ENCODE measurements at places on chromosomes 16 and 17.
A peak's percentile ranks its signal among the peaks of the same experiment; 100 is the strongest.

GRCh38 chr16:57842601-57843000, 40.3 kb upstream of the KIFC3 start:
- DNase-seq: no peak

DNA sequence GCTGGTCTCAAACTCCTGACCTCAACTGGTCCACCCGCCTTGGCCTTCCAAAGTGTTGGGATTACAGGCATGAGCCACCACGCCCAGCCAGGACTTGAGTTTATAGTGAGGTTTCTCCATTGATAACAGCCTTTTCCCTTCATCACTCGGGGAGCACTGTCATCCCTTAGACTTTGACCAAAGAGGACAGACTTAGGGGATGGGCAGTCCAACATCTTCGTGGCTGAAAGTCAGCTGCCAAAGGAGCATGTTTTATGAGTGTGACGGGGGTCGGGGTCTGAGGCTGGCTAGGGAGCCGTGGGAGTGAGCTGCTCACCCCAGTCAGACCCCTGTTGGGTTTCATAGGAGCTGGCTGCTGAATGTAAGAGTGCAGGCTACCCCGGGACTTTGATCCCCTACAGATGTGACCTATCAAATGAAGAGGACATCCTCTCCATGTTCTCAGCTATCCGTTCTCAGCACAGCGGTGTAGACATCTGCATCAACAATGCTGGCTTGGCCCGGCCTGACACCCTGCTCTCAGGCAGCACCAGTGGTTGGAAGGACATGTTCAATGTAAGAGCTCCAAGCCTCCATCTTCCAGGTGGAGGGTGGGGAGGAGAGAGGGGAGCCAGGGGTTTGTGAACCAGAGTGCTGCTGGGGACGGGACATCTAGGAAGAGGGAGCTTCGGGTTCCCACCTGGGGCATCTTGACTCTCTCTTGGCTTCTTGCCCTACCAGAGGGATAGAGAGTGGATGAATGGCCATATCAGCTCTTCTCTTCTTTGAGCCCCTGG, 3.1 kb downstream of the DHRS11 start:
- no peak for DNase-seq

DNA sequence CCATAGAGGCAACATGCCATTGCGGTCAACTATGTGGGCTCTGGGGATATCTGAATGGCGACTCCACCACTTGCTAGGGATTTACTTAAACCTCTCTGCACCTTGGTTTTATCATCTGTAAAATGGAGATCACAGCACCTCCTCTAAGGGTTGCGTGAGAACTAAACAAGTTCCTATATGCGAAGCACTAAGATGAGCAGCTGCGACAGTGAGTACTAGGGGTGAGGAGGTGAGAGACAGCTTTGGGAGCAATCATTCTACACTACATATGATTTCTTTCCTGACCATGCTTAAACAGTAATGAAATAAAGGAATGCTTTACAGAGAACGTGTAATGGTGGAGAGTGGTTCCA, 61.4 kb downstream of the CREBBP start:
- DNase-seq: no peak

DNA sequence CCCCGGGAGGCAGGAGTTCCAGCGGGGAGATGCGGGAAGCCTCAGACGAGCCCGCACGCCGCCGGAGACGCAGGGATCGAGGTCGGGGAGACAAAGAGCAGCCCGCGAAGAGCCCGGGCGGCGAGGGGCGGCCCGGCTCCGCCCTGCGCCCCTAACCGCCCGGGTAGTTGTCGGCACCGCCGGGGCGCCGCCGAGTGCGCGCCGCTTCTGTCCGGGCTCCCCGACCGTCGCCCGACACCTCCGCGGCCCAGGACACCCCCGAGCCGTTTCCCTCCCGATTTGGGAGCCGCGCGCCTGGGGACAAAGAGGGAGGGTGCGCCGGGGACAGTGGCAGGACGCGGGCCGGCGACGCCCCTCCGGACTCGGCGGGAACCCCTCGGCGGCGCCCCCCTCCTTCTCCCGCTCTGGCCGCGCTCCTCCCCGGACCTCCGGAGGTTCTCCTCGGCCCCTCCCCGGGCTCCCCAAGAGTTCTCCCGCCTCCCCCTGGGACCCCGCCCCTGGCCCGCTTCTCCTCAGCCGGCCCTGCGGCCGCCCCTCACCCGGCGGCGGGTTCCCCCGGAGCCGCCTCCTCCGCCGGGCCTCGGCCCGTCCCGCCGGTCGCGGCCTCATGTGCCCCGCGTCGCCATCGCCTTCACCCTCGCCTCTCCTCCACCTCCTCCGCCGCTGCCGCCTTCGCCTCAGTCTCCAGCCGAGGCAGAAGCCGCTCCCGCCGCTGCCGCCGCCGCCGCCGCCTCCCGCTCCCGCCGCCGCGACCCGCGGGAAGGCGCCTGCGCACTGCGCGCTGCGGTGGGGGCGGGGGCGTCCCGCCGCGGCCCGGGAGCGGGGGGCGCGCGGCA, at the start of gene GJC1:
GJC1 (minus strand) TSS at position 765 of the 836 bp plus-strand sequence. CDS start 24,470 bp downstream, outside the sequence.
- DNase-seq: no peak

- DNase-seq: no peak
These were observed 46.5 kb upstream of the CLEC18A start for GRCh38 chr16:69904495-69905170.

DNA sequence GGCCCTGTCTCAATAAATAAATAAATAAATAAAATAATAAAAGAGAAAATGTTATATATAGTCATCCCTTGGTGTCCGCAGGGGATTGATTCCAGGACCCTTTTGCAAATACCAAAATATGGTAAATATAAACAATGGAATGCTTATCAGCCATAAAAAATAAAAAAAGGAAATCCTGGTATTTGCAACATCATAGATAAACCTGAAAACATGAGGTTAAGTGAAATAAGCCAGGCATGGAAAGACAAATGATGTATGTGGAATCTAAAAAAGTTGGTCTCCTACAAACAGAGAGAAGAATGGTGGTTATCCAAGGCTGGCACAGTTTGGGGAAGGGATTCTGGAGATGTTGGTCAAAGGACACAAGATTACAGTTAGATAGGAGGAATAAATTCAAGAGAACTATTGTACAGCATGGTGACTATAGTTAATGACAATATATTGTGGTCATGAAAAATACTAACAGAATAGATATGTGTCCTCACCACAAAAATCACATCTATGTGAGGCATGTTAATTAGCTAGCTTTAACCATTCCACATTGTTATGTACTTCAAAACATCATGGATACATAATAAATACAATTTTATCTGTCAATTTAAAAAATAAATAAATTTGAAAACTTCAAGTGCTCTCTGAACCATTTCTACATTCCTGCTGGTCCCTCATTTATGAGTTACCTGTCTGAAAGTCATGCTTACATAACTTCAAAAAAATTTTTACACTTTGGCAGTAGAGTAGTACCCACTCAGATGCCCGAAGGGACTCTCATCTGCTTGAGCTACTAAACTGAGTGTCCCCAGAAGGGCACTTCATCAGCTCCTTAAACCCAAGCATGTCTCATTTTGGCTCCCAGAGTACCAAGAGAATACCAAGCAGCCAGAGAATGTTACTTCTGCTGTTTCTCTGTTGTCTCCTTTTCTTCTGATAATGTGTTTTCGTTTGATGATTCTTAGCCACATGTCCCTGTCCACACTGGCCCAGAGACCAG, 26.6 kb downstream of the N4BP1 start:
- no peak for DNase-seq

- DNase-seq: no peak
These were observed 2.2 kb downstream of the LASP1 start for GRCh38 chr17:38872027-38872511.

DNA sequence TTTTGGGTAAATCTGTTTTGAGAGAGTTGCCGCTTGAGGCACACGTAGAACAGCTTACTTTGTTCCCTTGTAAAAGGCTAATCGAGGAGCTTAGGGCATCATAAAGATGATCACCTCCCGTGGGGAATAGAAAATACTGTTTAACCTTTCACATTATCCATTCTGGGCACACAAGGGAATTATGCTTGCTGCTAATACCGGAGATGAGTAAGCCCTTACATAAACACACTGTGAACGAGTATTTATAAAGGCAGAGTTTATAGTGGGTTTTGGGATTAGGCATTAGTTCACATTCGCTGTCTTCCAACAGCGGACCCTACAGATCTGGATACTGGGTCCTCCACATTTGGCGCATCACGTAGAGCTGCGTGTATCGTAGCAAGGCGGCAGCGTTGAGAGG, 51.2 kb upstream of the CNTNAP4 start:
- DNase-seq: no peak

GRCh38 chr16:11393861-11394592, 48.8 kb downstream of the RMI2 start:
- no peak for DNase-seq

DNA sequence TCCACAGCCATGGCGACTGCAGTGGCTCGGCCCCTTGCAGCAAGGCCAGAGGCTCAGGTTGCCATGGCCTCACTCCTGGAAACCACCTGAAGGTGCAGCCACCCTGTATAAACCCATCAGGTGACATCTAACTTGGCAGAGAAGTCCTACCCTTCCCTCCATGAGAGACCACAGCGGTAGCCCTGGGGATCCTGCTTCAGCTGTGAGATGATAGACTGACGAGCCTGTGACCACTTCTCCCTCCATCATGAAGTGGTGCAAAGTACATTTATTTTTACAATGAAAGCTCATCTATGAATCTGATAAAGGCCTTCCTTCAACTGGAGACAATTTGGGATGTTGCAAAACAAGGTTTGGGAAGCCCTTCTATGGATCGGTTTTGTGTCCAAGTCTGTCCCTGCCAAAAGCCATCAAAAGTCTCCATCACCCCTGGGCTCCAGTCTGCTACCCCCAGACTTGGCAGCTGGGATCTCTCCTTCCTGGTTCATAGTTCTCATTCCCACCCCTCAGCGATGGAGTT, 1.8 kb downstream of the ZACN start:
- DNase-seq: no peak

DNA sequence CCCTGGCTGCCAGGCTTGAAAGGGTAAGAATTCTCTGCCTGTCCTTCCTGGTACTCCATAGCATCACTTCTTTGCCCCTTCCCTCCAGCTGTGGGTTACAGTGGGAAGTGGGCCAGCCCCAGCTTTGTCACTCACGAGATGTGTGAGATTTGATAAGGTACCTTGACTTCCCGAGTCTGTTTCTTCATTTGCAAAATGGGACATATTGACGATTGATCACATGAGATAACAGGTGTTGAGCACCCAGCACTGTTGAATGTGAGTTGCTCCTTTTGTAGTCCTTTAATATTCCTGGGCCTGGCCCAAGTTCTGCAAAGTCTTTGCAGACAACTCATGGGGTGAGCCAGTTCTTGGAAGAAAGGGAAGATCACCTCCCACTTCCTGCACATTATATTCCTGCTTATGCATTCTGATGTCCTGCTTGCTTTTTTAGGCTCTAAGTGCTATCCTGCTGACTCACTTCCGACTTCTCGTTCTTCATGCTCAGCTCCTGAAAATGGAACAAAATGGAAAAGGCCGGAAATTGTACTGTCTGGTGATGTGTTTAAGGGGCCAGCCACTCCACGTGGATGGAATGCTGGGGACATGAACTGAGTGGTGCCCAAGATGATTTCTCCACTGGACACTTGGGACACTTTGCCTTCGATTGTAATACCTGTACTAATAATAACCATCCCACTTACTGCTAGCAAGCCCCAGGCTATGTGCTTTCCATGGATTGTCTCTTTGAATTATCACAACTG, 8.3 kb upstream of the NLK start:
- DNase-seq: peak; percentile 84

DNA sequence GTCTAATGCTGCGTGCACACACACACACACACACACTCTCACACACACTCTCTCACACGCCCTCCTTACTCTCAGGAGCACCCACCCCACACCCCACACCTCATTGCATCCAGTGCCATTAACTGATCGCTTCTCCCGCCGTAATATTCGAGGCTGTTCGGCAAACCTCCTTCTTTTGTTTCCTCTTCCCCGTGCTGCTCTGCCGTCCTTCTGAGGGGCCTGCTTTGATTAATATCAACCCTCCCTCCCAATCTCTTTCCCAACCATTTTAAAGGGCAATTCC, 156.2 kb upstream of the TNRC6C start:
- DNase-seq: no peak

DNA sequence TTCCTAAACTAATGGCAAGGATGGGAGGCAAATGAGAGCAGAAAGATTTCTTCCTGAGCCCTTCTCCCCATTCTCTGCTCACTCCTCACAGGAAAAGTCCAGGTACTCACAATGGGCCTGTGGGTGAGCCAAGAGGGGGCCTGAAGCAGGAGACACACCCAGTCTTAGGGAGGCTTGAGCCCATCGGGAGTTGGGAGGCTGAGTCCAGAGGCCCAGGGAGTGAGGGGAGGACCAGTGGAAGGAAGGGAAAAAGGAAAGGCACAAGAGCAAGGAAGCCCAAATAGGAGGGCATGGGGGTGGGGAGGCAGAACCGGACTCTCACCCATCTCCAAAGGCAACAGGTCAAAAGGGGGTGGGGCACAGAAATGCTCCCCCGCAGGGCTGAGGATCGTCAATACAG, 68.1 kb upstream of the CNEP1R1 start:
- DNase-seq: no peak

DNA sequence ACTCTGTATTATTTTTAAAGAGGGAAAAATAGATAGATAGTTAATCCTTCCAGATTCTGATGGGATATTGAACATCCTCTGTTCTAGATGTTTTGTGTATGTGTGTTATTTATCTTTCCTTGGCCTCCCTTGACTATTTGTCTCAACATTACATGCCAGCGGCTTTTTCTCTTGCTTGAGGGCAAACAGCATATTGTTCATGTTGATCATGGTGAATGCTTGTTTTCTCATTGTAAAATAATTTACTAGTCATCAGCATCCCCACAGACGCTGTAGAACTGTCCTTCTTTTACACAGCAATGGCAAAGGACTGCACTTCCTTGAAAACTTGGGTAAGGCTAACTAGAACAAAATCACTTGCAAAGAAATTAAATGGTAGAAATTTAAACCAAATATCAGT, 1376.4 kb upstream of the GOT2 start:
- no peak for DNase-seq

- no peak for DNase-seq
These were observed 167.5 kb upstream of the DNAH9 start for GRCh38 chr17:11430751-11431150.

GRCh38 chr17:47367257-47367656, 43.5 kb downstream of the EFCAB13 start:
- DNase-seq: no peak

DNA sequence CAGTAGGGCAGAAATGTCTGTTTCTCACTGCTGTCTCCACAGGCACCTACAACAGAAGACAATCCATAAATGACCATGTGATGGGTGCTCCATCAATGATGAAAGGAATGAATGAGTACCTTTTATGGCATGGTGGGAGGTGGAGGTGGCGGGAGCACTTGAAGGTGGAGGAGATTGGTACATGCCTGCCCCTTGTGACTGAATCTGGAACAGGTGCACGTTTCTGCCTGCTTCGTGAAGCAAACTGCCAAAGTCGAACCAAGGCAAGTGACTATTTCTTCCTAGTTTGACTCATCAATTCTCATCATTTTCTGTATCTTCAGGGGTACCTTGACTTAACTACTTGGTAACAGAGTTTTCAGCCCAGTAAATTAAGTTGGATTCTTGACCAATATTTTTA, 25.4 kb downstream of the CDRT15 start:
- no peak for DNase-seq

Measured in HFF-Myc (cell line).